Naive thymus-derived CD8-positive, alpha-beta T cell (primary cell): ENCODE measurements at places on chromosomes 7 and 10. TPM values are rescaled to one million over a fixed set of nuclear protein-coding genes. Genes with fewer than 3 reads are reported as not detected.
A peak's percentile ranks its signal among the peaks of the same experiment; 100 is the strongest.

- peaks cover 28% of the 10 kb centered on the region for H3K27me3 ChIP-seq
- no peak overlapping the region for H3K4me3 ChIP-seq
- no peak for DNase-seq
- H3K4me1 ChIP-seq, result no peaks in the 10 kb centered on the region
- no peak overlapping the region for H3K27ac ChIP-seq
- no peaks in the 10 kb centered on the region for H3K36me3 ChIP-seq
Measured at GRCh38 chr10:114922003-114922402, 16.0 kb upstream of the TRUB1 start.

DNA sequence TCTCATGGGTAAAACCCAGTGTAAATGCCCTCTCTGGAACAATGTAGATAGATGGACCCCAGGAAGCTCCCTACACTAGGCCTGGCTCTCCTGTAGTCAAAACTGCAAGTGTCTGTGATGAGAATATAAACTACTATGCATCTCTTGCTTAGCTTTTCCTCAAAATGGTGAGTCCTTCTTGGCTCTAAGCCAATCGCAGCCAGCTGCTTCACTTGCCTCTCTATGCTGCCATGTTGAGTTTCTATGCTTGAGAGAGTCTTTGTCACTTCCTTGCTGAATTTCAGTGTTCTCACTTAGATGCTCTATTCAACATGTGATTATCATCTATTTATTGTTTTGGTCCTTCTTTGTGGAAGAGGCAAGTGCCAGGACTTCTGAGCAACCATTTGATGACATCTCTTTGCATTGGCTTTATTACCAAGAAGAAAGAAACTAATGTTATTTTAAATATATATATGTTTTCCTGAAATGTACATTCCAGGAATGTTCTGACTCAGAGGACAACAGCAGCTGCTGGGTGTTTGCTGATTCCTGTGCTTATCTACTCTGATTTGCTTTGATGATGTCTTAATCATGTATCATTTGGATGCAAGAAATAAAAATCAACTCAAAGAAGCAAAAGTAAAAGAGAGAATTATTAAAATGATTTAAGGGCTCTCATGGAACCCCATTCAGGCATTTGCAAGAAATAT is 16.6 kb downstream of the TAS2R40 start:
- H3K27ac ChIP-seq, result no peak overlapping the region
- peaks cover 16% of the 10 kb centered on the region for H3K4me1 ChIP-seq
- peaks cover 1% of the 10 kb centered on the region for H3K27me3 ChIP-seq
- peaks cover 15% of the 10 kb centered on the region for H3K36me3 ChIP-seq
- H3K4me3 ChIP-seq, result no peak overlapping the region

The LFNG gene
- 153 TPM for total RNA-seq

- H3K4me1 ChIP-seq, result peaks cover 6% of the 10 kb centered on the region
- peaks cover 1% of the 10 kb centered on the region for H3K27me3 ChIP-seq
- no peak overlapping the region for H3K27ac ChIP-seq
- H3K36me3 ChIP-seq, result no peaks in the 10 kb centered on the region
Measured at GRCh38 chr10:3225561-3225960, 53.0 kb upstream of the PITRM1 start.

DNA sequence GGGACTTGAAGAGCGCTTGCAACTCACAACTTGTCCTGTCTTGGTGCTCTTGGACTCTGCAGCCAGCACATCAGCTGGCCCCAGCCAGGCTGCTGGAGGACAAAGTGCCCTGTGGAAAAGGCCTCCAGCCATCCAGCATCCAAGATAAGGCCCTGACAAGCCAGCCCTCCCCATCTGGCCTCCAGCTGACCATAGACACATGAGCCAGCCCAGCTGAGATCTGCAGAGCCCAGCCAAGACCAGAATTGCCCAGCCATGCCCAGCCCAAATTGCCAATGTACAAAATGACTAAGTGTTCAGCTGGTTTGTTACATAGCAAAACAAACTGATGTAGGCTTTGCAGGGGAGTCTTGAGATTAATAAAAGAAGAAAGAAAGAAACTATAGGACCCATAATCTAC is 36.0 kb upstream of the FRMD4A start:
- no peaks in the 10 kb centered on the region for H3K36me3 ChIP-seq
- H3K27ac ChIP-seq, result no peak overlapping the region
- DNase-seq, result no peak
- H3K4me3 ChIP-seq, result no peak overlapping the region
- H3K27me3 ChIP-seq, result peaks cover 29% of the 10 kb centered on the region

DNA sequence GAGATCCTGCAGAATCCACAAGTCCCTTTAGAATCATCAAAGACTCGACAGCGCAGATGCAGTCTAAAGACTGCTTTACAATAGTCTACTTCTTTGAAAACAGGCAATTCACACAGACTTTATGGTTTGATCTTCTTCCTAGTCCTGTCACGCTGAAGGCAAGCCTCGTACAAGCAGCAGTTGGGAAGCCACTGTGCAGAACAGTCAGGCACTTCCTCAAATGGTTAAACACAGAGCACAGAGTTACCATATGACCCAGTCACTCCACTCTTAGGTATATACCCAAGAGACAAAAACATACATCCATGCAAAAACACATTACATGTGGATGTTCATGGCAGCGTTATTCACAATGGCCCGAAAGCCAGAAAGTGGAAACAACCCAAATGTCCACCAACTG is 41.4 kb downstream of the LRRC20 start:
- H3K27ac ChIP-seq, result no peak overlapping the region
- DNase-seq, result no peak
- H3K4me3 ChIP-seq, result no peak overlapping the region
- no peaks in the 10 kb centered on the region for H3K36me3 ChIP-seq
- H3K4me1 ChIP-seq, result no peaks in the 10 kb centered on the region

The WDR86 gene
- 0.85 TPM for total RNA-seq

The VAX1 gene
- not detected for total RNA-seq

DNA sequence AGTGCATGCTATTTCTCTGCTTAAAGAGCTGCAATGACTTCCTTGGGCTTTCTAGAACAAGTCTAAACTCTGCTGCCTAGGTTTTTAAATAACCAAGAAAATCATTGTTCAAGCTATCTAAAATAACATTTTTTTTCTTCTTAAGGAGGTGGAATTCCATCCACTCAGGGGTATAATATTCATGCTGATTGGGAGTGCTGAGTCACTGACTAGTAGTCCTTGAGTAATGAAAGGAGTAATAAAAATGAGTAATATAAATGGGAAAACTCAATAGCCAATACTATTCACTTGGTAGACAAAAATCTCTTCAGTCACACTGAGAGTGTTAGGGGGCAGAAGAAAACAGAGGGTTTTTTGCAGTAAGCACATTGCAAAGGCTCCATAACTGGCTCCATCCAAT is 72.0 kb downstream of the GFRA1 start:
- no peaks in the 10 kb centered on the region for H3K36me3 ChIP-seq
- DNase-seq, result no peak
- H3K27me3 ChIP-seq, result peaks cover 25% of the 10 kb centered on the region
- H3K27ac ChIP-seq, result no peak overlapping the region

The AQP1 gene
- total RNA-seq, result 0.33 TPM

GRCh38 chr10:11320809-11321520 is 290.5 kb downstream of the USP6NL start:
- H3K27me3 ChIP-seq, result no peaks in the 10 kb centered on the region
- peak overlapping the region; percentile 82 for H3K27ac ChIP-seq

GRCh38 chr10:67550838-67551402 is 145.1 kb downstream of the CTNNA3 start:
- no peak for DNase-seq
- no peaks in the 10 kb centered on the region for H3K36me3 ChIP-seq

GRCh38 chr10:26650406-26650805 is 47.1 kb upstream of the PDSS1 start:
- H3K36me3 ChIP-seq, result no peaks in the 10 kb centered on the region
- no peaks in the 10 kb centered on the region for H3K27me3 ChIP-seq
- no peak overlapping the region for H3K4me3 ChIP-seq
- peaks cover 12% of the 10 kb centered on the region for H3K4me1 ChIP-seq

- H3K4me3 ChIP-seq, result no peak overlapping the region
- no peak for DNase-seq
- no peaks in the 10 kb centered on the region for H3K36me3 ChIP-seq
- H3K27me3 ChIP-seq, result peaks cover 27% of the 10 kb centered on the region
- H3K4me1 ChIP-seq, result peaks cover 6% of the 10 kb centered on the region
- no peak overlapping the region for H3K27ac ChIP-seq
Measured at GRCh38 chr7:45568536-45569289, 5.5 kb upstream of the ADCY1 start.

GRCh38 chr7:19621740-19622139 is 87.1 kb downstream of the POLR1F start:
- no peak overlapping the region for H3K4me3 ChIP-seq
- H3K36me3 ChIP-seq, result no peaks in the 10 kb centered on the region
- H3K27ac ChIP-seq, result no peak overlapping the region
- H3K4me1 ChIP-seq, result no peaks in the 10 kb centered on the region
- no peak for DNase-seq
- no peaks in the 10 kb centered on the region for H3K27me3 ChIP-seq

- peaks cover 5% of the 10 kb centered on the region for H3K36me3 ChIP-seq
- peak overlapping the region; percentile 1 for H3K27ac ChIP-seq
- no peak for DNase-seq
- no peak overlapping the region for H3K4me3 ChIP-seq
Measured at GRCh38 chr7:77771901-77772300, 26.3 kb downstream of the TMEM60 start.

- DNase-seq, result no peak
- H3K27me3 ChIP-seq, result peaks cover 18% of the 10 kb centered on the region
- H3K4me1 ChIP-seq, result peaks cover 24% of the 10 kb centered on the region
- no peak overlapping the region for H3K4me3 ChIP-seq
- no peak overlapping the region for H3K27ac ChIP-seq
Measured at GRCh38 chr7:55083206-55083605, 64.4 kb downstream of the EGFR start.

The WDFY4 gene
- total RNA-seq, result 8.2 TPM

DNA sequence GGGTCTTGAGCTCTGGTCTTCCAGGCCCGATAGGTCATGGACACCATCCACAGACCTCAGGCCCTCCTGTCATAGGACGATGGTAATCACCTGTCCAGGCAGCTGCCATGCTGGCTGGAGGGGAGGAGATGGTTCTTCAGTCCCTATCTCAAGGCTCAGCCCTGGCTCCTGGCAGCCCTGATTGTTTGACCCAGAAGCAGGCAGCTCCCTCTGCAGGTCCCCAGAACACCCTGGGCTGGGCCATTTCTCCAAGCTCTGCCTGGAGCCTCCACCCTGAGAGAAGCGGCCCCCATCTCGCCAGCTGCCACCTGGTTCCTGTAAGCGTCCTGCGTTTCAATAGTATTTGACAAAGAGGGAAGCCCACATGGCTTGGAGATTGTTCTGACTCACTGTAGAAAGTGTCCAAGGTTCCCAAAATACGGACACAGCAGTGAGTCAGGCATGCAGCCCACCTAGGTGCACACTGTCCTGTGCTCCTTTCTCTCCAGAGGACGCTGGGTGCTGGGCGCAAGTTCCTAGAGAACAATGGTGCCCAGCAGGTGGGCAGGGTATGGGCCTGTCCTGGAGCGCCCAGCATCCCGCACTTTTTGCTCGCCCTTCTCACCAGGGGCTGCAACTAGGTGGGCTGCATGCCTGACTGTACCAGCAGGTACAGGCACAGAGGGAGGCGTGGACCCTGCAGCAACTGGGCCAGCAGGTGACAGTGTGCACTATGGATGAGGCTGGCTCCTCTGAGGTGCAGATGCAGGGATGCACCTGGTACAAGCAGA is 72.4 kb upstream of the EBF3 start:
- no peak for DNase-seq
- H3K27me3 ChIP-seq, result peaks cover 4% of the 10 kb centered on the region
- no peak overlapping the region for H3K4me3 ChIP-seq
- no peak overlapping the region for H3K27ac ChIP-seq
- H3K4me1 ChIP-seq, result no peaks in the 10 kb centered on the region
- H3K36me3 ChIP-seq, result no peaks in the 10 kb centered on the region
